ENCODE measurements at places on chromosomes 2 and 18. TPM values are rescaled to one million over a fixed set of nuclear protein-coding genes. Genes with fewer than 3 reads are reported as not detected.

The ABCB11 gene
- total RNA-seq: not detected

The CCL20 gene
- not detected for total RNA-seq

The GPR75 gene
- 5.2 TPM for total RNA-seq

The OR6B2 gene
- not detected for total RNA-seq

The ZCCHC2 gene
- total RNA-seq: 55.8 TPM

The MC2R gene
- total RNA-seq: not detected

The CYTIP gene
- 308 TPM for total RNA-seq

The ALPI gene
- total RNA-seq: not detected

The MYO5B gene
- not detected for total RNA-seq

The KIF5C gene
- 8.0 TPM for total RNA-seq

The PLB1 gene
- not detected for total RNA-seq

The ZNF385B gene
- not detected for total RNA-seq

The ACVR1C gene
- 4.7 TPM for total RNA-seq

The CCBE1 gene
- not detected for total RNA-seq

The CYP27C1 gene
- total RNA-seq: not detected

DNA sequence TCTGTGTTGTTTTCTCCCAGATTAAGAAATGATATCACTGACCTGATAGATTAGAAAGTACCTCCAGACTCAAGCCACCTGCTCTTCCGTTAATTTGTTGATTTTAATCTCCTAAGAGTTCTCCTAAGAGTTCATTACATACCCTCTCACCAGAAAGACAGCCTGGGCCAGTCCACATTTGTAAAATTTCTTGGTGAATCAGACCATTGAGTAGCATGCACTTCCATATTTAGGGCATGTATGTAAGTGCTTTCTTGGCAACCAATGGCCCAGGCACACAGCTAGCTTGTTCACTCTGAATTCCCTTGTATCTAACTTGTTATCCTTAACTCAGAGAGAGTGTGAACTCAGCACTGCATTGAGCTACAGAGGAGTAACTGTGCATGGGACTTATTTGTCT, 158.1 kb upstream of the ACAA2 start:
- H3K36me3 ChIP-seq: no peaks in the 10 kb centered on the region
- H3K27ac ChIP-seq: no peak overlapping the region
- no peaks in the 10 kb centered on the region for H3K4me1 ChIP-seq
- no peaks in the 10 kb centered on the region for H3K27me3 ChIP-seq

DNA sequence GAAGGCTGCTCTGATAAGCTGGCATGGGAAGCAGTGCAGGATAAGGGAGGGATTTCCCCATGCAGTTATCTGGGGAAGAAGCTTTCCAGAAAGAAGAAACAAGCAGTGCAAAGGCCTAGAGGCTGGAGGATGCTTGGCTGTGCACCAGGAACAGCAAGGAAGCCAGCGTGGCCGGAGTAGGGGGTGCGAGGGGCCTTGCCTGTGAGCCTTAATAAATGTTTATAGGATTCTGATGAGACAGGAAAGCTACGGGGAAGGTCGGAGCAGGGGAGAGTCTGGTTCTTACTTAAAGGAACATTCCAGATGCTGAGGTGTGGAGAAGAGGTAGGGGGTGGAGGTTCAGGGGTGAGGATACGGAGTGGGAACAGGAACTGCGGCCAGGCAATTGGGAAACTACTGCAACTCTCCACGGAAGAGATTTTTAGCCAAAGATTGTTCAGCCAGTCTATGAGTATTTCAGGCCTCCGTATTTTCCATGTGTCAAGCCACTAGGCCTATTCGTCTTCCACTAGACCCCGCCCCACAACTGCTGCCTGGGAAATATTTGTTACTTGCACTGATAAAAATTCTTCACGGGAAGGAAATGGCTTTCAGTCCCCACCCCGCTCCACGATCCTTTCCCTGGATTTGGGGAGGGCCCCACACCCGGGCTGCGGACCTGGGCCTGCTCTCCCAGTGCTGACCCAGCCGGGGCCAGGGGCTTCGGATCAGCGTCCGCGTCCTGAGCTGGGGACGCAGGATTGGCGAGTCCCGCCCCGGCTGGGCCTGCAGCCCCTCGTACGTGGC, 516 bp downstream of the EIF2AK2 start:
- peak overlapping the region; percentile 96 for H3K27ac ChIP-seq
- H3K4me3 ChIP-seq: peak overlapping the region; percentile 99
- H3K27me3 ChIP-seq: no peaks in the 10 kb centered on the region
- peak; percentile 15 for DNase-seq

DNA sequence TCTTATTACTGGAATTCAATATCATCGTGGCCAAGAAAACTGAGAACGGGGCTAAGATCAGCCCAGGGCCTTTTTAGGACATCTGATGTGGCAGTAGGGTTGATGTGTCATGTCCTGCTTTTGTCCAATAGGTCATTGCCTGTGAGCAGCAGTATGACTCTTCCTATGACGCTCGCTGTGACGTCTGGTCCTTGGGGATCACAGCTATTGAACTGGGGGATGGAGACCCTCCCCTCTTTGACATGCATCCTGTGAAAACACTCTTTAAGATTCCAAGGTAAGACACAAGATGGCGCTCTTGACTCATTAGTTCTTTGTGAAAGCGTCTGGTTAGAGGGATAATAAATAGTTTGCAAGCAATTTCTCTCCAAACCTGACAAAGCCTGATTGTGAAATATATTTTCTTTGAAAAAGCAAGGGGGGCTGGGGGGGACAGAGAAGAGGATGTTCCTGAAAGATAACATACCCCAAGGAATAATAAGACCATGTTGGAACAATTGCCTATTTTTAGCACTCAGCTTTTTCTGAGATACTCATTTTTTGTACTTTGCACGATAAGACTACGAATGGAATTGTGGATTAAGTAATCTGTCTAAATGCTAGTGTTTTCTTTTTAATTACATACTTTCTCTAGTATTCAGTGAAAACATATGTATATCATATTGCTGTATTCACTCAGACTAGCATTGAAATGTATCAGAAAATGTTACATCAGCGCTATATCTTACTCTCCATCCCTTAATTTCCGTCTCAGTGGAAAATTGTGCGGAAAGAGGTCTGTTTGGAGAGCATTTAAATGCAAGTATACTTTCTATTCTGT, 58.1 kb downstream of the MYO3B start:
- no peak for DNase-seq
- H3K27me3 ChIP-seq: peaks cover 11% of the 10 kb centered on the region
- no peaks in the 10 kb centered on the region for H3K36me3 ChIP-seq
- no peaks in the 10 kb centered on the region for H3K4me1 ChIP-seq
- no peak overlapping the region for H3K4me3 ChIP-seq

- H3K27ac ChIP-seq: no peak overlapping the region
- no peak for DNase-seq
- no peaks in the 10 kb centered on the region for H3K36me3 ChIP-seq
- H3K27me3 ChIP-seq: peaks cover 7% of the 10 kb centered on the region
Measured at GRCh38 chr2:173754165-173754564, 211.0 kb downstream of the SP3 start.

DNA sequence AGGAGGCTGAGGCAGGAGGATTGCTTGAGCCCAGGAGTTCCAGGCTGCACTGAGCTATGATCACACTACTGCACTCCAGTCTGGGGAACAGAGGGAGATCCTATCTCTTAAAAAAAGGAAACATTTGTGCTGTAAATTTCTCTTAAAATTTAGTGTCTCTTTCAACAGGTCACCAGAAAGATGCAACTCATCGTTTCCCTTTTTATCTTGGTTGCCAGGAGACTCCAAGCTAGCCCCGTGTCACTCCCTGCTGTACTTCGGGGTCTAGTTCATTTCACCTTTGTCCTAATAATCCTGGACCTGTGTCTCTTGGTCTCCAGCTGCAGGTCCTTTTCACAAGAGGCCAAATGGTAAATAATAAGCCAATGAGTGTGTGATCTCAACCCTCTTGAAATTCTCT, 7.1 kb downstream of the HS1BP3 start:
- DNase-seq: no peak
- H3K27ac ChIP-seq: no peak overlapping the region
- no peak overlapping the region for H3K4me3 ChIP-seq
- H3K27me3 ChIP-seq: no peaks in the 10 kb centered on the region
- peaks cover 7% of the 10 kb centered on the region for H3K36me3 ChIP-seq

- H3K27ac ChIP-seq: no peak overlapping the region
- no peaks in the 10 kb centered on the region for H3K36me3 ChIP-seq
- no peaks in the 10 kb centered on the region for H3K27me3 ChIP-seq
- H3K4me3 ChIP-seq: no peak overlapping the region
- peaks cover 14% of the 10 kb centered on the region for H3K4me1 ChIP-seq
Measured at GRCh38 chr2:127343277-127343676, 44.5 kb downstream of the MAP3K2 start.

- no peaks in the 10 kb centered on the region for H3K27me3 ChIP-seq
- no peak overlapping the region for H3K27ac ChIP-seq
- H3K36me3 ChIP-seq: no peaks in the 10 kb centered on the region
- no peaks in the 10 kb centered on the region for H3K4me1 ChIP-seq
- no peak overlapping the region for H3K4me3 ChIP-seq
Measured at GRCh38 chr2:13638181-13638580, 921.4 kb downstream of the TRIB2 start.

DNA sequence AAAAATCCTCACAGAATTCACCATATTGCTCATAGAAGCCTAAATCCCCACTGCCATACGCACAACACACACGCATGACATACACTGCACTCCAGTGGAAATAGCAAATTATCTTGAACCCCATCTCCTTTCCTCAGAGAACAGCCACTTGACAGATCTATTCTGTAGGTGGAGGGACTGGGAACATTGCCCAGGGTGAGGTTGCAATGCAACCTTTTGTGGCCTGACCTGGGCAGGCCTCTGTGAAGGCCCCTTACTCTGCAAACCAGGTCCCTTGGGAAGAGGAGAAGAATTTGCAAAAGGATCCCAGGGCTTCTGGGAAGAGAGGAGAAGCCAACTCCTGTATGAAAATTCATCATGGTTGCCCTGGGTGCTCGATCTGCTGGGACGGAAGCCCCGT, 51.9 kb downstream of the SDC1 start:
- no peak for DNase-seq
- H3K4me3 ChIP-seq: no peak overlapping the region
- H3K27ac ChIP-seq: no peak overlapping the region
- H3K27me3 ChIP-seq: no peaks in the 10 kb centered on the region
- H3K4me1 ChIP-seq: no peaks in the 10 kb centered on the region
- H3K36me3 ChIP-seq: no peaks in the 10 kb centered on the region

- DNase-seq: no peak
- peaks cover 49% of the 10 kb centered on the region for H3K4me1 ChIP-seq
- no peak overlapping the region for H3K4me3 ChIP-seq
- no peaks in the 10 kb centered on the region for H3K36me3 ChIP-seq
- no peaks in the 10 kb centered on the region for H3K27me3 ChIP-seq
- H3K27ac ChIP-seq: no peak overlapping the region
Measured at GRCh38 chr2:200377355-200378336, 71.2 kb downstream of the SPATS2L start.

- peaks cover 20% of the 10 kb centered on the region for H3K4me1 ChIP-seq
- no peaks in the 10 kb centered on the region for H3K27me3 ChIP-seq
- H3K27ac ChIP-seq: no peak overlapping the region
- DNase-seq: no peak
Measured at GRCh38 chr2:47312491-47312850, 90.5 kb upstream of the MSH2 start.

DNA sequence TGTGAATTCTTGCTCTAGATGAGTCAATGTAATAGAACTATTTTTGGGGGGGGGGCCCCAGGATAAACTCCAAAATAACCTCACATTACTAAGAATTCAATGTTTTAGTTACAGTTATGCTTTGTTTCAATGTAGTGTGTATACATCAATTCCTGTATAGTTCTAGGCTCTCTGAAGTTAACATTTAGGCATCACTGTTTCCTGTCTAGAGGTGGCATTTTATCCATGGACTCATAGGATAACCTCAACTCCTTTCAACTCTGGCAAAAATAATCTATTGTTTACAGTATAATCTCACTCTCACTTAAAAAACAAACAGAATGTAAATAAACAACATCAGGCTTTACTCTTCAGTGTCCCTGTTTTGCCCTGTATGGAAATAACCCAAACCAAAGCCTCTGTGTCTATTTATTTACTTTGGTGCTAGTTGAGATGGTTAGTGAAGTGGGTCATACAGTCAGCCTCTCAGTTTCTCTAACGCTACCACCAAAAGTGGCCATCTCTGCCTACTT, 79.3 kb upstream of the MMADHC start:
- H3K36me3 ChIP-seq: no peaks in the 10 kb centered on the region
- no peaks in the 10 kb centered on the region for H3K27me3 ChIP-seq
- no peak overlapping the region for H3K27ac ChIP-seq
- DNase-seq: no peak

DNA sequence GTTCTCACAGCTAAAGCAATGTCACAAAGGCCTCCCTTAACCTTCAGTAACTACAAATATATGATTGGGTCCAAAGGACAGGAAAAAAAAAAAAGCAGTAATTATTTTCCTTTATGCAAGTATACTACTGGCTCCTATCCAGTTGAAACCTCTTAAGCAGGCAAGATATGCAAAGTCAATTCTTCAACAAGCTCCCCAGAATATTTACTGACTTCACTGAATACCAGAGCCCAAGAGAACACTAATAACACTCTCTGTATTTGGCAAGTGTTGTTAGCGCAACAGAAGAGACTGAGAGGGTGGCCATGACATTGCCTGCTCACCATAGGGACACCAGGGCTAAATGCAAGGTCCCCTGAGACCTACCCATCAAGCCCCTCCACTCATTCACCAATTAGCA, 74.5 kb downstream of the AP1S3 start:
- H3K4me3 ChIP-seq: no peak overlapping the region
- no peak overlapping the region for H3K27ac ChIP-seq
- peaks cover 23% of the 10 kb centered on the region for H3K4me1 ChIP-seq
- no peak for DNase-seq
- no peaks in the 10 kb centered on the region for H3K27me3 ChIP-seq

- DNase-seq: no peak
- H3K4me1 ChIP-seq: peaks cover 7% of the 10 kb centered on the region
- H3K36me3 ChIP-seq: no peaks in the 10 kb centered on the region
Measured at GRCh38 chr2:109200616-109201464, 71.8 kb downstream of the SH3RF3 start.

DNA sequence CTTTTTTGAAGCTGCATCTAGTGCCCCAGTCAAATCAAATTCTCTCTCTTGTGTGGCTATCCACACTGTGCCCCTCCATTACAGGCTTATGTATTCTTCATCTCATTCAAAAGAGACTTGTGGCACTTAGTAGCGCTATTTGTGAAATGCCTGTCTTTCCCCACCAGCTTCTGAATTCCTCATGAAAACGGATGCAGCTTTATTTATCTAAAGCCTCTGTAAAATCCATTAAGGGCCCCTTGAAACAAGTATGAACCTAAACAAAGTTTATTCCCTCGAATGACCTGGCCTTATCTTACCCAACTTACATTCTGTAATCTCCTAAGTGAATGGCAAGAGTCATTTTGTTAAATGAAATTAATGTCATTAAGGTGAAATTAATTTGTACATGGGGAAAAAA, 417.4 kb upstream of the PIK3C3 start:
- H3K4me1 ChIP-seq: no peaks in the 10 kb centered on the region
- H3K36me3 ChIP-seq: no peaks in the 10 kb centered on the region
- H3K27me3 ChIP-seq: no peaks in the 10 kb centered on the region
- no peak for DNase-seq

GRCh38 chr2:196453613-196454047, 185.9 kb upstream of the CCDC150 start:
- peaks cover 17% of the 10 kb centered on the region for H3K27me3 ChIP-seq
- H3K36me3 ChIP-seq: no peaks in the 10 kb centered on the region
- no peak overlapping the region for H3K4me3 ChIP-seq
- DNase-seq: peak; percentile 38

- no peak overlapping the region for H3K4me3 ChIP-seq
- no peaks in the 10 kb centered on the region for H3K36me3 ChIP-seq
- no peak overlapping the region for H3K27ac ChIP-seq
- no peaks in the 10 kb centered on the region for H3K4me1 ChIP-seq
- no peak for DNase-seq
Measured at GRCh38 chr2:105649534-105649933, 95.2 kb upstream of the NCK2 start.
